ENCODE measurements at places on chromosomes 5 and 9.

- no peak for DNase-seq
Observed at GRCh38 chr5:10594591-10595210, 30.8 kb downstream of the ANKRD33B start.

DNA sequence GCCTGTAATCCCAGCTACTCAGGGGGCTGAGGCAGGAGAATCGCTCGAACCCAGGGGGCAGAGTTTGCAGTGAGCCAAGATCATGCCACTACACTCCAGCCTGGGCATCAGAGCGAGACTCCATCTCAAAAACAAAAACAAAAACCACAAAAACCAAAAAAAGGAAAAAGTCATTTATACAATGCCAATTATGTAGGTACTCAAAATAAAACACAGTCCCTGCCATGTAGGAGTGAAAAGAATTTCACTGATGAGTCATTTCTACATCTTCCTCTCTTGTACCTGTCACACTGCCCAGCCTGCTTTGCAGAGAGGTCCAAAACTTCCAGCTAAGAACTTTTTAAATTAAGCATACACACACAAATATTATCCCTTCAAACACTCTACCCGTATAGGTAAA lies 215.8 kb downstream of the EPB41L4A start:
- DNase-seq, result no peak

DNA sequence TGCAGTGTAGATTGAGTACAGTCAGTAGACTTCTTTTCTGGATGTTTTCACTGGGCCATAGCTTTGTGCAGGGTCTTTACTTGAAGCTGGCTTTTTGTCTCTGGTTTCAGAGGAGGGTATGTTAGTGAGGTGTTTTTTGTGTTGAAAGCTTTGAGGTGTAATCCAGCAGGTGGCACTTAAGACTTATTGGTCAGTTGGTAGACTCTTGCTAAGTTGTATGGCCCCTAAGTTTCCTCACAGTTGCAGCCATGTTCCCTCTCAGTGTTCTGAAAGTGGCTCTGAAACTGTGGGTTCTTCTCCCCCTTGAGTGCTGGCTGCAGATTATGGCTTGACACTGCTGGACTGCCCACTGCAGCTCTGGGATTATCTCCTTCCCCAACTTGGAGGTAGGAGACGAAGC lies 55.7 kb upstream of the SLC44A1 start:
- no peak for DNase-seq

DNA sequence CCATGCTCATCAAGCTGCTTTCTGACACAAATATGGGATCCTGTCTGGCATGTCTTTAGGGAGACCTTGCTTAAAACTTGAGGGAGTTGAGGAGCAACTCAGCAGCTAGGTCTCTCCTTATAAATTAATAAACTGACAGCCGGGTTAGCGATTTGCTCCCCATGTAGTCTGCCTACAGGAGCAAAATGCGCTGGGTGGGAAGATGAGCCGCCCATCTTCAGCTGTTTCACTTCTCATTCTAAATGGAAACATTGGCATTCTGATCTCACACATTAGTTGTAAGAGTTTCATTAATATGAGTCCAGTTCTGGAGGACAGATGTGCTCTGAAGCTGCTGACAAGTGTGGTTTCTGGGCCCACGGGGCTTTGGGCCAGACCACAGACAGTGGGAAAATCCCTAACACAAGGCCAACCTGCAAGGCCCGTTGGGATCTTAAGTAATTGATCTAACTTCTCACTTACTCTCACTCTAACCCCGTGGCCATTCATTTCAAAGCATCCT lies 197.0 kb downstream of the MCTP1 start:
- DNase-seq, result no peak

DNA sequence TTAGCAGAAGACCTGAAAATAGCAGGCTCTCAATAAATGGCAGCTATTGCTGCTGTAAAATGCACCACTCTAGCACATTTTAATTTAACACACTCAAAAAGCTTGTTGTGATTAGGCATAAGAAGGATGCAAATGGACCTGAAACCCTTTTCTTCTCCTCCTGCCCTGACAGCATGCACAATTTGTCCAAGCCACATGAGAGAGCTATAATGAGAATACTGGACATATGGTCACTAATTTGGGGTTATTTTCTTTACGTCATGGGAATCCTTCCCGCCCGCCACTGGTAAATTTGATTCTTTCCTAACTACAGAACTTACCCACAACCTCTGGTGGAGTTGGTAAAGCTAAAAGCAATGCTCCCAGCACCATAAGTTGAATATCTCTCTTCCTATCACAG lies 62.1 kb downstream of the TRIM32 start:
- DNase-seq, result no peak

DNA sequence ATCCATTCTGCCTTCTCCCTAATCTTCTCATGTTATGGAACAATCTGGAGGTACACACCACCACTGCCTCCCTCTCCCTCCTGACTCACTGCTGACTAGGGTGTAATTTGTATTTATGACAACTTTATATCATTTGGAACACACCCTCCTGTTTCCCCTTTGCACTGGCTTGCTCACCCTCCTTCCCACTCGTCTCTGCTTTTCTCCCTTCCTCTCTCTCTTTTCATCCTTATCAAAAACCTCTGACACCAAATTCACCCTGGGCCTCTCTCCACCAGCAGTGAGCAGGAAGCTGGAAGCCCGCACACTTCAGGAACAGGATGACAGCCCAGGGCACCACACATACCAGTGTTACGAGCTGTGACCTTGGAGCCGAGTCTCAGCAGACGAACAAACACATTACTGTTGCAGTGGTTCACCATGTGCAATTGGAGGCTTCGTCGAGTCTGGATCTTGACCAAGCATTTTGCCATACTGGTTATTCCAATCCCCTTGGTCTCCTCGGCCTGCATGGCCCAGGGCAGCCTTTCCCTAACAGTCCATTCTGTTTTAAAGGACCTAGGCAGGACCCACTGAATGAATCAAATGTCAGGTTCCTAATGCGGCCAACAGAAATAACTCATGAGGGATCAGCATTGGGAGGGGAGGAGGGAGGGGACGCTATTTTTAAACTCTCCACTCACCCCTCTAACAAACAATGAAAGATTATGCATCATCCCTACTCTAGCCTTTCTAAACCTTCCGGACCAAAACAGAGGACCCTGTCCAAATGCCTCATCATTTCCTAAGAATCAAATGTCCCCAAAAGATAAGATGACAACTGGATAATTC lies 203.9 kb upstream of the RASEF start:
- DNase-seq, result no peak

DNA sequence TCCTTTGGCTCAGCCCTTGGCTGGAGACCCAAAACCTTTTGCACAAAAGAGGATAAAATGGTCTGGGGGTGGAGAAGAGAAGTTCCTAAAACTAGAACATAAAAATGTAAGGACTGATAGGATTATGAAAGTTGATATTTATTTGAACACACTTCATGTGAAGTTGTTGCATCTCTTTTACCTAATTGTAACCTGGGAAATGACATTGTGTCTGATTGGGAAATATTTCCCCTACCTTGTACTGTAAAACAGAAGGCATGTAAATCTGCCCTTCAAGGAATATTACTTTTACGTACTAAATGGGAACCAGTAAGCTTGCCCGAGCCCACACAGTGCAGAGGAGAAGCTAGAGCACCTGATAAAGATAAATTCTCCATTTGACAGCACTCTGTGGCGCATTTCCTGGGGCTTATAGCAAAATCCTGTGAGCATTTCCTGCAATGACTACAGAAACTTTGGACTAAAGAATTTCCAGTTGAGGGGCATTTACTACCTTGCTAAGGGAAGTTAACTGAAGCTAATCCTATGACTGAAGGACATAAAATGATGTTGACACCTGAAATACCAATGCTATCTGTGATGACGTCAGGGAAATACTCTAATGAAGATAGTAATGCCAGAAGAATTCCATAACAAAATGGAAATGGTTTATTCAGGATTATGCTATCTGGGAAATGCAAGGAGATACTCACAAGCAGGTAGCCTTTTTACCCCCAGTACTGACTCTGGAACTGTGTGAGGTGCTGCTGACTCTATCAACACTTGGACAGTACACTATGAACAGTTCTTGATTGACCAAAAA lies 78.3 kb upstream of the LIFR start:
- no peak for DNase-seq

GRCh38 chr5:164188733-164189148 lies 683.3 kb downstream of the MAT2B start:
- no peak for DNase-seq

GRCh38 chr9:2096376-2096970 lies 81.3 kb downstream of the SMARCA2 start:
- no peak for DNase-seq

DNA sequence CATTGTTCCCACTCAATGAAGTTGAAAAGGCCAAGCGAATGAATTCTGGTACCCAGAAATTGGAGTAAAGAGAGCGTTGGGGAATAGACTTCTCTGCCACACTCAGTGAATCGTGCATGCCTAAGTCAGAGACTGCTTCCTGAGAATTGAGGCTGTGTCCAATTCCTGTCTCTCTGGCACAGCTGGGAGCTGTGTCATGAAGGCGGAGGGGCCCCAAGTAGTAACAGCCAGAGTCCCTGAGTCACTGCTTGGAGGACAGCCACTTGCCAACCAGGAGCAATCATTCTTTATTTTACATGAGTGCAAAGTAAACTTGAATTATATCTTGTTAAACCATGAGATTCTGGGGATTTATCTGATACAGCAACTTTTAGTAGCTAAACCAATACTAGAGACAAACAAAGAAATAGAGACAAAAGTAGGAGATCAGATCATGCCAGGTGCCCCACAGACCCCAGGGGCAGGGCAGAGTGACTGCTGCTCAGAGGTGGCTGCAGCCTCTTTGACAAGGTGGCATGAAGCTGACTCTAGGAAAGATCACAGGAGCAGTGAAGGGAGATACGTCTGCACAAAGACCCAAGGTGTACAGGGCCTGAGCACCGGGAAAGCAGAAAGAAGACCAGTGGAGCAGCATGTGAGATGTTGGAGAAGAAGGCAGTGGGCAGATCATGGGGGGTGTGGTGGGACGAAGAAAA lies 246.0 kb downstream of the GADD45G start:
- no peak for DNase-seq

GRCh38 chr5:142065273-142065672 lies 43.3 kb upstream of the NDFIP1 start:
- DNase-seq, result no peak

- no peak for DNase-seq
Observed at GRCh38 chr5:17219992-17220391, 2.6 kb downstream of the BASP1 start.

GRCh38 chr9:126979461-126979860 lies 64.9 kb downstream of the RALGPS1 start:
- no peak for DNase-seq

- DNase-seq, result peak; percentile 72
Observed at GRCh38 chr9:684054-684890, 157.2 kb upstream of the DMRT1 start.

GRCh38 chr5:73751254-73751914 lies 125.4 kb downstream of the ARHGEF28 start:
- no peak for DNase-seq

DNA sequence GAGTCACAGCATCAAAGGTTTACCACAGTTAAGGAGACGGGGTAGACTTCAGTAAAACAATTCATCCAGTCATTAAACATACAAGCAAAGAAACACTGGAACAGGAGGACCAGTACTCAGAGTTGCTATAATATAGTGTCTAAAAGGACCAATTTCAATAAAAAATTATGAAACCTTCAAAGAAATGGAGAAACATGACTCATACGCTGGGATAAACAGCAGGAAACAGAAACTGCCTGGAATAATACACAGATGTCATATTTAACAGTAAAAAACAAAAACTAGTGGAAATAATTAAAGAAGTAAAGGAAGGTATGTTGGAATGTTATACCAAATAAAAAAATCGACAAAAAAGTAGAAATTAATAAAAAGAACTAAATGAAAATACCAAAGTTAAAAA lies 1075.9 kb downstream of the NR2F1-AS1 start:
- DNase-seq, result no peak

GRCh38 chr5:81235287-81236072 lies 2.4 kb downstream of the CKMT2 start:
- no peak for DNase-seq

DNA sequence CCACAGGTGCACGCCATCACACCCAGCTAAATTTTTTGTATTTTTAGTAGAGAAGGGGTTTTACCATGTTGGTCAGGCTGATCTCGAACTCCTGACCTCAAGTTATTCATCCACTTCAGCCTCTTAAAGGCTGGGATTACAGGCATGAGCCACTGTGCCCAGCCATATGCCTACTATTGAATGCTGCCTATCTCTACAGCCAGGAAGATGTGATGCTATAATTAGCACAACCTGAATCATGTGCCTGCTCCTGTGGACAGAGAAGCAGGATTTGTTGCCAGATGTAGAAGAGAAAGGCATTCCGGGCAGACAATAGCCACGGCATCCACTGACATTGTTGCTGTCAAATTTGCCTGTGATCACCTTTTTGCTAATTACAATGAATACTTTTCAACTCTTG lies 24.4 kb upstream of the MLLT3 start:
- no peak for DNase-seq

- no peak for DNase-seq
Observed at GRCh38 chr5:177507165-177507564, 2.5 kb downstream of the DOK3 start.

GRCh38 chr5:114006582-114006981 lies 355.3 kb upstream of the KCNN2 start:
- no peak for DNase-seq

DNA sequence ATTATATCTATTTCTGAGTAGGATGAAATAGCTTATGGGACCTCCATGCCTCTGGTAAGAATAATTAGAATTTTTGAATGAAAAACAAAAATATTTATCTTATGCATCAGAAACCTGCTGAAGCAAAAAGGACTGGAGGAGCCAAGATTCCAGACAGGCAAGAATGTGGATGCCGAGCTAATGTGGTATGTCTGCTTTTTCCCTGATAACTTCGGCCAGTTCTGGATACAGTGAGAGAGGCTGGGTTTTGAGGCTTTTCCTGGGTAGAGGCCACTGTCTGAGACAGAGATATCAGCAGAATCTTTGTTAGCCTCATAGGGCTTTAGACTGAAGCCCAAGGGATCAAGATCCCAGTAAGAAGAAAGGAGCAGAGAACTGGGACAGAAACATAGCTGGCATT lies 5.2 kb upstream of the CTNND2 start:
- no peak for DNase-seq

GRCh38 chr5:178077751-178078150 lies 35.6 kb upstream of the N4BP3 start:
- DNase-seq, result no peak

All from right renal pelvis (tissue), 4 donors.